ENCODE measurements at places on chromosomes 4 and X.

- no peak for DNase-seq
Measured at GRCh38 chr4:39053983-39054382, 8.0 kb upstream of the KLHL5 start.

DNA sequence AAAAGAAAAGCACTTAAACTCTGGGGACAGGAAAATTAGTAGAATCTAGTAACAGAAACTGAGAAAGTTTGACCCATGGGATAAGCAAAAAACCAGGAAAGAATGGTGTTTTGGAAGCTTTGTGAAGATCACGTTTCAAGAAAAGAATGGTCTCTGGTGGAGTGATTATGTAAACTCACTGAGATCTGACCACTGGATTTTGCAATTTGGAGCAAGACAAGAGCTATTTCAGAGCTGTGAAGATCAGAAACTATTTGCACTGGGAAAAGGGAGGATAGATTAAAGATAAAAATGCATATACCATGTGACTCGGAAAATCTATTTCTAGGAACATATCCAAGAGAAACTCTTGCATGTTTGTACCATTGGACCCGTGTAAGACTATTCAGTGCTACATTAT, 4.3 kb downstream of the TMPRSS11D start:
- peak; percentile 27 for DNase-seq

DNA sequence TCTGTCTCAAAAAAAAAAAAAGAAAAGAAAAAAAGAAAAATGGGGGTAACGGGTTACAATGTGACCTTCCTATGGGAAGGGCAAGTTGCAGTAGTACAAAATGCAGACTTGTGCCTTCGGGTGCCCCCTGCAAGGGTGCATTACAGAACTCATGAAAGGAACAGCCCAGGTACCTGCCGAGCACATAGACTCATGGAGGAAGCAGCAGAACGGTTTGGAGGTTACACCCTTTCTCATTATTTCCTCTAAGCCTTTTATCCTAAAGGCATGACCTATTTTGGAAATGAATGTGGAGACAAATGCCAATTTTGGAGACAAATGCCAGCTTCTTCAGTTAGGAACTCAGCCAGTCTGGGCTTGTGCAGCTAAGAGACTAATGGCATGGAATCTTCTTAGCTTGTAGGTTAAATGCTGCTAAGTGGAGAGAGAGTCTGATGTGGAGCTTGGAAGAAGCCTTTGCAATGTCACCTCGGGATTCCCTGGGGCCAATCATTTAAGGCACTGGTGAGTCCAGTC, 44.1 kb upstream of the PRKX start:
- DNase-seq = no peak

DNA sequence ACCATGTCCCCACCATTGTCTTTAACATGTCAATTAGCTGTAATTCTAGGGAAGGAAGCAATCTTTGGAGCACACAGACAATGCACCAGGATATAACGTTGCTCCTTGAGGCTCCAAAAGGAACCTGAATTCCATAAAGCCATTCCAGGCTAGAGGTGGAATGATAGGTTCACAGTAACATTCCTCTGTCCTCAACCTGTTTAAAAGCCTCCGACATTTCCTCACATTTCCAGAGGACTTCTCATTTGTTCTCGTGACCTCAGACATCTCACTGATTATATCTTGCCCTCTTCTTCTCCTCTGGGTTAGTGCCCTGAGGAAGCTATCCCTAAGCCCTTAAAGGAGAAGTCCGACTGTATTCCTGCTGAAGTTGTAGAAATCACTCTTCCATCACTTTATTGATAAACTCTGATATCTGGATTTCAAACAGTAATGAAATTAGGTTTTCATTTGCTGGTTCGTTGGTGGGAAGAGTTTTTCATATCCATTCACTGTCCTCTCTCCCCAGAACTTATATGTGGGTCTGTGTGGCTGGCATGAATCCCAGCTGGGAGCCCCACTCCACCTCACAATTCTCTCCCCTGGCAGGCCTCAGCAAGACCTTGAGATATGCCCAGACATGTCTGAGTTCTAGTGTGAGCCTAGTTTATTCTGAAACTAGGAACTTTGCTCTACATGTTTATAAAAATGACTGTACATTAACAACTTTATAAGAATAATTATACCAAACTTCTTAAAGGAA, 44.2 kb upstream of the PRSS12 start:
- no peak for DNase-seq

- DNase-seq = no peak
Measured at GRCh38 chr4:124515591-124515990, 196.9 kb downstream of the ANKRD50 start.

DNA sequence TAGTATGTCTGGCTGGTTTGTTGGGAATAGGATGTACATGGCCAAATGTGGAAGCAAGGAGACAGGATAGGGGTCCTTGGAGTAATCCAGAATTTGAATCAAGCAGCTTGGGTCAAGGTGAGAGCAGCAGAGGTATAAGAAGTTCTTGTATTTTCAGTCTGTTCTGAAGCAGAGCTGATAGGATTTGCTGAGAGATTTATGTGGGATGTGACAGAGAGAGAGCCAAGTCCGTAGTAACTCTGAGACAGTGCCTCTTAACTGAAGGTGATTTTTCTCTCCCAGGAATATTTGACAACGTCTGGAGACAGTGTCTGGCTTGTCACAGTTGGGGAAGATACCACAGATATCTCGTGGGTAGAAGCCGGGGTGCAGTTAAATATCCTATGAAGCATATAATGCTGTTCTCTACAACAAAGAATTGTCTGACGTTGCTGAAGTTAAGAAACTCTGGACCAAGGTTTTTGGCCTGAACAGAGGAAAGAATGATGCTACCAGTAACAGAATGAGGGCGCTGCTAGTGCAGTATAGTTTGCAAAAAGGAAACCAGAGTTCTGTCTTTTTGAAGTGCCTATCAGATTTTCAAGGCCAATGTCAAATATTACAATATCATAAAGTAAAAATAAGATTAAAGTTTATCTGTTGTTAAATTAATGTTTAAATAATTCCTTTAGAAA, 184.0 kb downstream of the ARHGAP24 start:
- DNase-seq = no peak

GRCh38 chr4:2402048-2402842, 16.2 kb downstream of the ZFYVE28 start:
- no peak for DNase-seq
